Activated naive CD4-positive, alpha-beta T cell treated with anti-CD3 and anti-CD28 coated beads, Interleukin-2, amount 50 U/mL, for 72 hours (primary cell): ENCODE measurements at places on chromosomes 5 and 9.

DNA sequence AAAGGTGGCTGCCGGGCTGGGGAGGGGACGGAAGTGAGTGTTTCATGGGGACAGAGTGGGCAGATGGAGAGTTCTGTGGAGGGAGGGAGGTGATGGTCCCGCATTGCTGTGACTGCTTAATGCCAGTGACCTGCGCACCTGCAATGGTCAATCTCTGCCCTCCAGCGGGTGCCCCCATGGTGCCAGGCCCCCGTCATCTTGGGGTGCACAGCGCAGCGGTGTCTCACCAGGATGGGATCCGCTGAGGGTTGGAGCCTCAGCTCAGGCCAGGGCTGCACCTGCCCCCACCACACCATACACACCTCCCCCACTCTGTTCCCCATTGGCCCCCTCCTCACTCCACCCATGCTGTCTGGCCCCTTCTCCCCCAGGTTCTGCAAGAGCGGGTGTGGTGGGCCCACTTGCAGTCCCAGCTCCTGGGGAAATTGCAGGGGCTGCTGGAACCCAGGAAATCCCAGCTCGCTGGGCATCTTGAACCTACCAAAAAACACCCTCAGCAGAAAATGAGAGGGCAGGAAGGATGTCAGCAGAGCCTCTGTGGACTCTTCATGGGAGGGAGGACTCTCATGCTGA lies 12.1 kb upstream of the CAMSAP1 start:
- no peak for DNase-seq

DNA sequence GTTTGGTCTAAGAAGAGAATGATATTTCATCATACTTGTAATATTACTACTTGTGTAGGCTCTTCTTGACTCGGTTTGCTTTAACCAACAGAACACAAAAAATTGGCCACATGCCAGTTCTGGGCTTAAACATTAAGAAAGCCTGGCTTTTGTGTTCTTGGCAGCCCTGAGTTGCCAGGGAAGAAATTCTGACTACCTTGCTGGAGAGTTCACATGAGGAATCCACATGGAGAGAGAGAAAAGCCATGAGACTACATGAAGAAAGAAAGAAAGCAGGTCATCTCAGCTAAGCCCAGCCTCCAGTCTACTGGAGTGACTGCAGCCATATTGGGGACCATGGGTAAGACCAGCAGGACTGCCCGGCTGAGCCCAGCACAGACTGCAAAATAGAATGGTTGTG lies 524.8 kb downstream of the RAB3C start:
- DNase-seq = no peak

- DNase-seq = no peak
Measured at GRCh38 chr5:2489306-2489705, 262.2 kb downstream of the IRX2 start.

DNA sequence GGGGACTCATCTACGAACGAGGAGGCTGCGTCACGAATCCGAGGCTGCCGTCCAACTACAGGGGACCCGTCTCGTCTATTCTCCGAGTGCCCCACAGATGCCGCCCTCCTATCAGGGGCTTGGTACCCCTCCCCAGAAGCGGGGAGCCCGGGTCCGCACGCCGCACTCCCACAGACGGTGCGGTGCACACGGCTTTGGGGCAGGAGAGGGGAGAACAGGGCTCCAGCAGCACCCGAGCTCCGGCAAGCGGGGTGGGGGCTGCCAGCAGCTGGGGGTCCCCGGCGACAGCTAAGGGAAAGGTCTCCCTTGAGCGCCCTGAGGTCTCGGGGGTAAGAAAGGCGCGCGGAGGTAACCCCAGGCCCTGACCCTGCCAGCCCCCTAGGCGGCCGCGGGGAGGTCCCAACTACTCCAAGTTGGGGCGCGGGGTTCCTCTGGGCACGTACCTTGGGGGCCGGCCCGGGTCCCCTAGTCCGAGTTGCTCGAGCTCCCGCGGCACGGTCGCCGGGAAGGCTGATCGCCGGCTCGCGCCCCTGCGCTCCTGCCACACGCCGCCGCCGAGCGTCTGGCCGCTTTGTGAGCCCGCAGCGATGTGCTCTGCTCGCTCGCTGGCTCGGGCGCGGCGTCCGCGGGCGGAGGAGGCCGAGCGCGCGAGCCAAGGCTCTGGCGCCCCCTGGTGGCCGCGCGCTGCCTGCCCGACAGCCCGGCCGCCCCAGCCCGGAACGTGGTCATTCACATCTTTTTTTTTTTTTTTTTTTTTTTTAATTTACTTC lies at the start of gene SPOCK1:
Gene SPOCK1, minus strand, starts transcription at position 591 of the 770 bp plus-strand sequence.
- no peak for DNase-seq

GRCh38 chr9:112273876-112274275 lies 59.5 kb downstream of the PTBP3 start:
- no peak for DNase-seq
